ENCODE measurements at places on chromosomes 7 and 10.

DNA sequence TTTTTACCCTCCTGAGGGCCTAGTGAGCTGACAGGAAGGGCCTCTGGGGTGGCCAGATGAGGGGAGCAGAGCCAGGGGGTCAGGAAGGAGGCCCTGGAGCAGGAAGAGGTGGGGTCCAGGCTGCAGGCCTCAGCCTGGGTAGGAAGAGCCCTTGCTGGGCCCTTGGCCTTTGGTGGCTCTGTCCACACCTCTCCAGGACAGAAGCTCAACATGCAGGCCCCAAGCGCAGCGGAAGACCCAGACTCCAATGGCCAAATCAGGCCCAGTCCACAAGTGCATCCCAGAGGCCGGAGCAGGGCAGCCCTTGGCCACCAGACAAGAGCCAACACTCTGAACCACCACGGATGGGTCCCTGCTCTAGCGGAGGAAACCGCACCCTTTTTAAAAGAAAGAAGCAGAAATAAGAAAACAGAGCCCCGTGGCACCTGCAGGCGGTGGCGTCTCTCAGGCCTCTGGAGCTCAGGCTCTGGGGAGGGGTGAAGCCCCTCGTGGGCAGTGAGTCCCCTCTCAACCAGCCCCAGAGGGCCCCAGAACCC lies 52.8 kb downstream of the FOXL3 start:
- DNase-seq = no peak

- no peak for DNase-seq
These were observed 127.0 kb downstream of the SRPK2 start for GRCh38 chr7:105261689-105262088.

DNA sequence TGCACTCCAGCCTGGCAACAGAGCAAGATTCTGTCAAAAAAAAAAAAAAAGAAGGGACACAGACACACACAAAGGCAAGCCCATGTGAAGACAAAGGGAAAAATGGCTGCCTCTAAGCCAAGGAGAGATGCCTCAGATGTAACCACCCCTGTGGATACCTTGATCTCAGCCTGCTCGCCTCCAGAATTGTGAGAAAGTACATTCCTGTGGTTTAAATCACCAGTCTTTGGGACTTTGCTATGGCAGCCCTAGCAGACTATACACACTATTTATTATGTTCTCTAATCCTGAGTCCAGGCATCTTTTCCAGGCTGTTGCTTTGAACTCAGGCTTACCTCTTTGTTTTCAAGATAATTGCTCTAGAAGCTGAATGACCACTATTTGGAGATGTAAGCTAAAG lies 494.3 kb downstream of the GALNT17 start:
- DNase-seq = peak; percentile 87

DNA sequence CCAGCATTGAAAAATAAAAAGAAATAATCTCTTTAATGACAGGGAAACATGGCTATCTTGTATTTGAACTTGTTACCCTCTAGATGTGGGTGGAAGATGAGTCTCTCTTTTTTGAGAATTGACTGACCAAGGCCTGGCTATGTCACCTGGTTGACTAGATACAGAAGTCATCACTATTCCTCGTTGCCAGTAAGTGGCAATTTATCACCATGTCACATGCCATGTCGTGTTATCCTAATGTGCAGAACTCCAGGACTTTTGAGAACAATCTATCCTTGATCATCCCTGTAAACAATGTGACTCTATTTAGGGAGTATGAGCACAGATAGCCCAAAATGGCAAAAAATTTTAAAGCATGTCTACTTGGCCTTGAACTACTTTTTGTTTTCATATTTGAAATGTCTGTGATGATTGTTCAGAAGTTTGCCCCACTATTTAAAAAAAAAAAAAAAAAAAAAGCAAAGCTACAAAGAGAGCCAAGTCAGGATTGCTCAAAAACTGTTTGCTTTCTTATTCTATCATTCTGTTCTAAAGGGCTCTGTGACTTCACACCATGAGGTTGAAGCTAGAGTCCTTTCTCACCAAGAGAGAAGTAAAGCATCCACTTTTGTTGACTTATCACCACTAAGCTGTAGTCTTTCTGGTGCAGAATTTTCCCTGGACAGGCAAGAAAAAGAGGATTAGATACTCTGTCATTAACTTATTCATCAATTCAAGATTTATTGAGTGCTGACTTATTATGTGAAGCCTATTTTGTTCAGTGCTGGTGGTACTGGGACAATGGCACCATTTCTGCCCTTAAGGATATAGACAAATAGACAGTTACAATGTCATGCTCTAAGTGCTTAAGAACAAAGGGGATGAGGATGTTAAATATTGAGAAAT lies 10.4 kb upstream of the WIPF3 start:
- no peak for DNase-seq

- DNase-seq = peak; percentile 13
These were observed 27.7 kb downstream of the PHYH start for GRCh38 chr10:13272164-13272571.

DNA sequence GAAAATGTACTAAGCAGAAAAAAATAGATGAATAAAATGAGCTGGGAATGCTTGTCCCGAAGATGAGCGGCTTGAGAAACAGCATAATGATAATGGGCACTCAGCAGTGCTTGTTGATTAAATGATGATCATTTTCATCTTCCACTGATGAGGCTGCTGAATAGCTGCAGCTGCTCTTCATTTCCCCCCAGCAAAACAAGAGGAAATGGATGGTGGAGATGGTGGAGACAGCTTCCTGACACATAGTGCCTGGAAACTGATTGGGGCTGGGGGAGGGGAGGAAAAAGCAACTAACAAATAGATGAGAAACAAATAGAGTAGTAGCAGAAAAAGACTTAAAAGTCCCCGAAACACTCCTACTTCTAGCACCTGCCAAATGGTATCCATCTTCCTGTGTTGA lies 41.4 kb downstream of the MRC1 start:
- no peak for DNase-seq

GRCh38 chr7:53800746-53801145 lies 741.4 kb upstream of the VSTM2A start:
- DNase-seq = no peak

- DNase-seq = no peak
These were observed 409.9 kb downstream of the GALNT17 start for GRCh38 chr7:71541707-71542353.

DNA sequence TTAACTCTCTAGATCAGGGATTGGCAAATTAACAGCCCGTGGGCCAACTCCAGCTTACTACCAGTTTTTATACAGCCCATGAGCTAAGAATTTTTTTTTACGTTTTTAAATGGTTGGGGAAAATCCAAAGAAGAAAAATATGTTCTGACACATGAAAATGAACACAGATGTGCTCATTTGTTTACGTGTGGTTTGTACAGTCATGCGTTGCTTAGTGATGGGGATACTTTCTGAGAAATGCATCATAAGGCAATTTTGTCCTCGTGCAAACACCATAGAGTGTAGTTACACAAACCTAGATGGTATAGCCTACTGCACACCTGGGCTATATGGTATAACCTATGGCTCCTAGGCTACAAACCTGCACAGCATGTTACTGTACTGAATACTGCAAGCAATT lies 8.3 kb upstream of the SMKR1 start:
- DNase-seq = peak; percentile 82

DNA sequence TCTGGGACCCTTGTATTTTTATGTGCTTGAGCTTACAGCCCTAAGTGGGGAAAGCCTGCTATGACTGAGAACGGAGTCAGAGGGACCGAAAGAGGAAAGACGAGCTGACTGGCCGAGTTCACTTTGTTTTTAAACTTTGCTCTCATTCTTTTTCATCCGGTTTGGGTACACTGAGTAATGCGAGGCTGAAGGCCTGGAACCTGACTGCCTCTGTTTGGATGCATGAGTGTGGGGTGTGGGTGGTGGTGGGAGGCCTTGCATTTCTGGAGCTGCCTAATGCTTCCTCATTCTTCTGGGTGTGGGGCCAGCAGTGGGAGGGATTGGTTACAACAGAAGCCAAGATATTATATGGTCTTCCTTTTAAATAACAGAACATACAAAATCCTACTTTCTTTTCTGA lies 155.5 kb downstream of the BUB3 start:
- DNase-seq = peak; percentile 6

DNA sequence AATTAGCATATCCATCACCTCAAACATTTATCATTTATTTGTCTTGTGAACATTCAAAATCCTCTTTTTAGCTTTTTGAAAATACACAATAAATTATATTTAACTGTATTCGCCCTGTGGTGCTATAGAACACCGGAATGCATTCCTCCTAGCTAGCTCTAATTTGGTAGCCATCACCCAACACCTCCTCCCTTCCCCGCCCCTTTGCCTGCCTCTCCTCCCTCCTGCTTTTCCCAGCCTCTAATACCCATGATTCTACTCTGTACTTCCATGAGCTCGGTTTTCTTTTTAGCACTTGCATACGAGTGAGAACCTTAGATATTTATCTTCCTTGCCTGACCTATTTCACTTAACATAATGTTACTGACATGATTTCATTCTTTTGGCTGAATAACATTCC lies 80.1 kb downstream of the ANKRD26 start:
- DNase-seq = no peak

DNA sequence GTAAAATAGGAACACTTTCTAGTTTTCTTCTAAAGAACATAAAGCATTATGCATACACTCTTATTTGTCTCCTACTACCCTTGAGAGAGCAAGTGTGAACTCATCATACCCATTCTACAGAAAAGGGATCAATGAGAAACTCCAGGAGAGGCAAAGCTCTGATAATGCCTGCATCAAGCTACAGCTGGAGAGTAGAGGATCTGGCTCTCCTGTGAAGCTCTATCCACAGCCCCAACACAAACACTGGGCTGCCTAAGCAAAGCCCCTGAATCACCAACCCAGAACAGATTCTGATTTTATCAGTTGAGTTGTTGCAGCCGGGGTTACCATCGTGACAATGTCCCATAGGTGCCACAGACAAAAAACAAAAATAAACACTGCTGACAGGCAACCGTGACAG lies 74.9 kb downstream of the NUDCD3 start:
- no peak for DNase-seq

- no peak for DNase-seq
These were observed 238.9 kb downstream of the TNS3 start for GRCh38 chr7:47343061-47343455.

- DNase-seq = no peak
These were observed 52.8 kb upstream of the VWDE start for GRCh38 chr7:12456506-12456905.

- no peak for DNase-seq
These were observed 130.9 kb downstream of the TES start for GRCh38 chr7:116340943-116341907.

DNA sequence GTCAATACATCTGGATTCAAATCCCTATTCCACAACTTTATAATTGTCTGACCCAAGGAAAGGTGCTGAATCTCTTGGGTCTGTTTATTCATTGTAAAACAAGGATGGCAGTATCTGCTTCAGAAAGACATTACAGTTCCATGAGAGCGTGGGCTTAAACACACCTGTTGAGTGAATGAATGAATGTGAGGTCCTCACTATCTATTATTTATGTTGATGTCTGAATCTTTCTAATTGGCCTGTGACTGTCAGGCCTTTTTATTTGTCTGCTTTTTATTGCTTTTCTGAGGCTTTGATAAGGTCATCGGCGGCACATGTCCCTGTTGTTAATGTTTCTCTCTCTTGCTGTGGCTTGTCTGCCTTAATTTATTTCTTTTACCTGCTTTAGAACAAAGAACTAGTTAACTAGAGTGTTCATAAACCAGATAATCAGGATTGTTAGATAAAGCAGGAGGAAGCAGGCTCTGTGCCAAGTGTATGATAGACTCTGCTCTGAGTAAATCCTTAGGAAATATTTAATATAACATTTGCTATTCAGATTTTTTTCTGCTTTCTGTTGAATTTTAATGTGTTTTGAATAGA lies 42.3 kb upstream of the CYCS start:
- DNase-seq = no peak

DNA sequence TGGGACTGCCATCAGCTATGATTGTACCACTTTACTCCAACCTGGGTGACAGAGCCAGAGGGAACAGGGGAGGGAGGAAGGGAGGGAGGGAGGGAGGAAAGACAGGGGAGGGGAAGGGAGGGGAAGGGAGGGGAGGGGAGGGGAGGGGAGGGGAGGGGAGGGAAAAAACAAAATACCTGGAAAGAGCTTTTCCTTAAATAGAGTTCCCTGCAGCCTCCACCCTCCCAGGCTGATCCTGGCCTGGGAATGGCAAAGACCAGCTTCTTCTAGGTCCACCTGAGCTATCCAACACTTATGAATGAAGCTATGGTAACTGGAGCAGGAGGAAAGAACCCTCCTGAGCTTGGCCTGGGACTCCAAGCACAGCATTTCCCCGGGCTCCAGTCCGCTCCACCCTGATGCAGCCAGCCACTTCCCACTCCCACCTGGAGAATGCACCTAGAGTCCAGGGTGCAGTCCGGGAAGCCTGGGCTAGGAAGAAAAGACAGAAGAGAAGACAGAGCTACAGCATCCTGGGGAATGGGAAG lies 66.1 kb downstream of the GRID1 start:
- DNase-seq = no peak

GRCh38 chr10:49627644-49628247 lies 13.9 kb downstream of the CHAT start:
- no peak for DNase-seq

DNA sequence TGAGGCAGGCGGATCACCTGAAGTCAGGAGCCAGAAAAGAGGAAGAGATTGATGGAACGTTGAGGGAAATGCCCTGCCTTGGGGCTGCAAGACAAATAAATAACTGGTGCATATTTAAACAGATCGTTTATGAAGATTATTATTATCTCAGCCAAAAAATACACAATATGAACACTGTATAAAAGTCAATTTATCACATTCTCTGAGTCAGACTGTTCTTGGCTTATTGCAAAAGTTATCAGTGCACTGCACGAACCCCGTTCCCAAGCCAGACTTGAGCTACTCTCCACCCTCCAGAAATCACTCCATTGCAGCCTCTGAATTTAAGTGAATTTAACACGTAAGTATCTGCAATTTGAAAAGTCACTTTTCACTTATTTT lies 1.6 kb downstream of the DNMBP start:
- DNase-seq = peak; percentile 43

GRCh38 chr7:131967216-131967730 lies 410.8 kb upstream of the PODXL start:
- no peak for DNase-seq

- DNase-seq = no peak
These were observed 22.4 kb downstream of the UBTD1 start for GRCh38 chr10:97520978-97521761.

GRCh38 chr7:36860681-36861080 lies 136.4 kb upstream of the AOAH start:
- DNase-seq = no peak

- DNase-seq = no peak
These were observed 113.9 kb upstream of the PLXNA4 start for GRCh38 chr7:132690174-132690573.

Measured in astrocyte of the spinal cord (primary cell).